ENCODE measurements at places on chromosomes 13 and 19.

DNA sequence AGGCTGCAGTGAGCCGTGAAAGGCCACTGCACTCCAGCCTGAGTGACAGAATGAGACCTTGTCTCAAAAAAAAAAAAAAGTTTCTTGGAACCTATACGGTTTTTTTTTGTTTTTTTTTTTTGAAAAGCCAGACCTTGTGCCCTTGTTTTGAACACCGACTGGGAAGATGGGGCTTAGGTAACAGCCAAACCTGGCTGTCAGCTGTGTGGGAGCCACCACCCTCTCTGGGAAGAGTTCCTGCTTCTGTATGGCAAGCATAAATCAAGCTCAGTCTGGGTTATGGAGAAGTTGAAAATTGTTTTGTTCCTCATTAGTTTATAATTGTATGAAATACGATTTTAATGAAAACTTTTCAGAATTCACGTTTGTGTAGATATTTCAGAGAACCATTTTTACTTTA, 39.5 kb downstream of the MPHOSPH8 start:
- no peak for DNase-seq

GRCh38 chr19:6047741-6048251, 62.5 kb downstream of the RFX2 start:
- no peak for DNase-seq

DNA sequence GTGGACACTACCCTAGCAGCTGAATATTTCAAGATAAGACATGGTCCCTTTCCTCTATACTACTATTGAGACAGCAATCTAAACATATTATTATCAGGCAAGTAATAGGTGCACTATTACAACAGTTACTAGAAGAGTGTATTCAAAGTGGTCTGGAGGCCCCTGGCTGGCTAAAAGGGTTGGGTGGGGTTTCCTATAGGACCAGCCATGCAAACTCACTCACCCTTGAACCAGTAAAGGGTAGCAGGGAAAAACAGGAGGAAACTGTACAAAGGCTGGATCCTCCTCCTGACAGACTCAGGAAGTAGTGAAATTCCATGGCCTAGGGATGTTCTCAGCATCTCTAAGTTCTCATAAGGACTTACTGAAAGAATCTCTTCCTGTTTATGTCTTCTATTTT, 7.7 kb downstream of the SMAD9 start:
- no peak for DNase-seq

DNA sequence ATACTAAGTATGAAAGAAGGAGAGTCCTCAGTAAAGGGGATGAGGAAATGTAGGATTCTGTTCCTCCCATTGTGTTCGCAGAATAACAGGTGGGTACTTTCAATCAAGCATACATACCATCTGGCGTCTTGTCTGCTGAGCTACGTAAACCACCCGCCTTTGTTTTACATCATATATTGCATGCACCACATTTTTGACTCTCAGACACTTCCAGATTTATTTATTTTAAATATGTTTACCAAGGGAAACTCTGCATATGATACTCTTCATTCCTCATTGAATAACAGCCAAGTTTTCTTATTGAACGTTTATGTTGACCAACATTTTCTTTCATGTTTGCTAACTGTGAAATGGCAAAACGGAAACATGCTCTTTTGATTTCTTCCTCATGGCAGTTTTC, 174.1 kb downstream of the FGF14 start:
- DNase-seq: no peak

DNA sequence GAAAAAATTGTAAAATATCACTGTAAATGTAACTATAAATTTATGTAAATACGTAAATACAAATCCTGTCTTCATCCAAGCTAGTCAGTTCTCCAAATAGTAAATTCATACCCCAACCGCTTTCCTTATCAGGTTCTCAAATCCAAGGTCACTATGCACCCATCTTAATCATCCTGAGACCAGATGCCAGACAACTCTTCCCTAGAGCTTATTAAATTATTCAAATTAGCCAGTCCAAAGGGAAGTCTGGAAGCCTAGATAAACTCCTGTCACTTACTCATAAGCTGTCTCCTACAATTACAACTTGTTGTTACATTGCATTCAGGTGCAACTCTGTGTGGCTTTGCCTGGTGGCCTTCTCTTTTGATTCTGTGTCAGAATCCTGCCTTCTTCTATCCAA, 836.1 kb upstream of the PCDH20 start:
- DNase-seq: no peak

DNA sequence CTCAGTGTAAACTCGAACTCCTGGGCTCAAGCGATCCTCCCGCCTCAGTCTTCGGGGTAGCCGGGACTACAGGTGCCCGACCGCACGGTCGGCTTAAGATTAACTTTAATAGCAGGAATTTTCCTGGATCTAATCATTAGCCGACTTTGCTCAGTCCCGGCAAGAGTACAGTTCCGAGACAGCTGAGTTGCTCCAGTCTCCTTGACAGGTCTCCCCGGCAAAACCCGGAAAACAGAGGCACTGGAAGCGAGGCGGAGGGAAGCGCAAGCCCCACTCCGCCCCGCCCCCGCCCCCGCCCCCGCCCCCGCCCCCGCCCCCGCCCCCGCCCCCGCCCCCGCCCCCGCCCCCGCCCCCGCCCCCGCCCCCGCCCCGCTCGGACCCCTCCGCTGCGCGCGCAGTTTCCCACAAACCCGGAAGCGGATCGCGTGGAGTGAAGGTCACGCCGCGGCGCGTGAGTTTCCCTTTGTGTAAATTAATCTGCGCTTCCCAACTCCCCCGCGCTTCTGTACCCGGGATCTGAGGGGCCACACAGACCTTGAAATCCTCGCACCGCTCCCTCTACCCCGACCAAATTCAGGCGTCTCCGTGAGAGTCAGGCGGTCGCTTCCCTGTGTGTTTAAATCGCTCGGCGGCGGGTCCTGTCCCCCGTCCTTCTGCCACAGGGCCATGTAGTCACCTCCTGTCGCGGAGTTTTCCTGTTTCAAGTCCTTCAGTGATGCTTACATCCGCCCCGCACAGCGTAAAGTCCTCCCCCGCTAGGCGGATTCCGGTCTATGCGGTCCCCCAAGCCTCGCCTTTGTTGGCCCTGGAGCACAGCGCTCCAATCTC, at the start of gene ZNF480:
ZNF480 (plus strand) TSS at position 397 of the 828 bp plus-strand sequence. CDS start 3,244 bp downstream, outside the sequence.
- peak; percentile 72 for DNase-seq

GRCh38 chr13:74891610-74892009, 590.4 kb downstream of the TBC1D4 start:
- DNase-seq: peak; percentile 46

DNA sequence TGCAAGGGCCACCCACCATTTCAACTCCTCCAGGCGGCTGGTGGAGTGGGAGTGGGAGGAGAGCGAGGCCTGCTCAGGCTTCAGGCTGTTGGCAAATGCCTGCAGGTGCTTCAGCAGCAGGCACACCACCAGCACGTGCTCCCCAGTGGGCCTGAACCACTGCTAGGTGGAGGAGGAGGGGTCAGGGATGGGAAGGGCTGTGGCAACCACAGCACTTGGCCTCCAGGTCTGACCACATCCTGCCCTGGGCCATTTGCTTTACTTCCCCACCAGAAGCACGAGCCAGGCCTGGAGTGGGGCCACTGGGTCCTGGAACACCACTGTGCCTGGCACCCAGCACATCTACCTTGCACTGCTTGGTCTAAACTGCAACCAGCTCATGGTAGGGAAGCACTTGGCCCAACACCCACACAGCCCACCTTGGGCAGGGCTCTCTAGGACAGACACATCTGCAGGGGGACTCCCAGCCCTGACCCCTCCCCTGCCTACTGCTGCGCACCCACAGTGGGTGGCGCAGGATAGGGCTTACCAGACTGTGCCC, 26.2 kb downstream of the TUBA3C start:
- no peak for DNase-seq

DNA sequence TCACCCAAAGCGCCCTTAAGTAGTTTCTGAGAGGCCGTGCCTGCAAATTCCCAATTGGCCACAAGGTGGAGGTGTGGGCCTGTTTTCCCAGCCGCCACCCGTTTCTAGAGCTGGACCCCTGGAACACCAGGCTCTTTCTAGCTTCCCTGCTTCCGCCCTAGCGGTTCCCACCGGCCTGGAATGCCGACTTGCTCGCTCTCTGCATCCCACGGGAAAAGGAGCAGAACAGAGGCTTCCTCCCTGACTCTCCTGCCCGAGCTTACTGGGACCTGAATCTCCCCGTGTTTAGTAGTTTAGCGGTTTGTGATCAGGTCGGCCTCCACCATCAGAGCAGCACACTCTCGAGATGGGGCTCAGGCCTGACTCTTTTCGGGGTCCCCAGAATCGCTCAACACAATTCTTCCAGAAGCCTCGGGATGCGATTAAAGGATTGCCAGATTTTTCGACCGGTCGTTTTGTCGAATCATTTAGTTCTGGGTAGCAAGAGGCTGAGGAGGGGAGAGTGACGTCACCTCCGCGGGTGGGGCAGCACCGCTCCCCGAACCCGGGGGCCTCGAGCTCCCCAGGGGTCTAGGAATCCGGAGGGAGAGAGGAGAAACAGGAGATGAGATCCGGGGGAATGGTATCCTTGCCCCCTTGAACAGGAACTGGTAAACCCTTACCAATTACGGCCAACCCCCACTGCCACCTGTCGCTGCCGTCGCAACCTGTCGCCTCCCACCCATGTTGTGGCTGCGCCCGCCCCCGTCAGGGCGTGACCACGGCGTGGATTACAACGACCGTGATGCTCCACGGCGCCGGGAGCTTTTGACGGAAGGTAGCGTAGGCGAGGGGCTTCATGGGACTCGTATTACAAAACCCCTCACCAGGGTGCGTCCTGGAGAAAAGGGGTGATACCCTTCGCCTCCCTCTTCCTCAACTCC, 8.0 kb downstream of the NAPSA start:
- DNase-seq: no peak

- DNase-seq: no peak
Observed at GRCh38 chr13:101204270-101205020, 211.9 kb downstream of the NALCN start.

GRCh38 chr13:32039056-32039455, 7.5 kb downstream of the FRY start:
- no peak for DNase-seq

DNA sequence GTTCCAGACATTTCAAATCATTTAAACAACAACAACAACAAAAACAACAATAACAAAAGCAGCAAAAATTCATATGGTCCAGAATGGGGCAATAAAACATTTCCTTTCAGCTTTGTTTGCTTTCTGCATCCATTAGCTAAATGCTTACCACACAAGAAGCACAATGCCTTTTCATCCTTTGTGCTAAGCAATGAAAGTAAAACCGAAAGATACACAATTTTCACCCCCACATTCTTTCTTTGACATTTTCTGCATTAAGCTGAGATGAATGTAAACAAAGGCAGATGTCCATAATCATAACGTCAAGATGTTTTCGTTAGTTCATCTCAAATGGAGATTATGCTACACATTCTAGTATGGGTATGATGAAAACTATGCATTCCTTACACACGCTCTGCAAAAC, 568.5 kb downstream of the SLITRK6 start:
- no peak for DNase-seq

DNA sequence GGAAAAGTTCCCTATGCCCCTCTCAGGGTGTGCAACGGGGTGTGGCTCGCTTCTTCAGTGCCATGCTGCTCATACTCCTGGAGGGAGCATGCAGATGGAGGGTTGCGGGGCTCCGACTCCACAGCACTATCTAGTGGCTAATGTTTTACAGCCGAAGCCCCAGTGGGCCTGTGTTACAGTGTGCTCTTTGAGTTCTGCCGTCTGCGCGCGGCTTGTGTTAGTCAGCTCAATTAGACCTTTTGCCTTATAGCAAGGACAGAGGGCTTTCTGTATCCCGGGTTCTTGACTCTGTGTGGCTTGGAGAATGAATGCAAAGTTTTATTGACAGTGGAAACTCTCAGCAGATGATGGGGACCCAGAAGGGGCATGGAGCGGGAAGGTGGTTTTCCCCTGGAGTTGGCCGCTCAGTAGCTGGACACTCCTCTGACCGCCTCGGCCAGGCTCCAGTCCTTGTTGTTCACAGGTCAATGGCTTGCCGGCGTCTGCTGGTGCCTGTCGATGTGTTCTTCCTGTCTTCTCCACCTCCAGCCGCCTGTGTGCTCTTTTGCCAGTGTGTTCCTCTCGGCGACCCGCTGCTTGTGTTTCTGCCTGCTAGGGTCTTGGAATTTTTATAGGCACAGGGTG, 383.4 kb downstream of the LMO7 start:
- DNase-seq: no peak

DNA sequence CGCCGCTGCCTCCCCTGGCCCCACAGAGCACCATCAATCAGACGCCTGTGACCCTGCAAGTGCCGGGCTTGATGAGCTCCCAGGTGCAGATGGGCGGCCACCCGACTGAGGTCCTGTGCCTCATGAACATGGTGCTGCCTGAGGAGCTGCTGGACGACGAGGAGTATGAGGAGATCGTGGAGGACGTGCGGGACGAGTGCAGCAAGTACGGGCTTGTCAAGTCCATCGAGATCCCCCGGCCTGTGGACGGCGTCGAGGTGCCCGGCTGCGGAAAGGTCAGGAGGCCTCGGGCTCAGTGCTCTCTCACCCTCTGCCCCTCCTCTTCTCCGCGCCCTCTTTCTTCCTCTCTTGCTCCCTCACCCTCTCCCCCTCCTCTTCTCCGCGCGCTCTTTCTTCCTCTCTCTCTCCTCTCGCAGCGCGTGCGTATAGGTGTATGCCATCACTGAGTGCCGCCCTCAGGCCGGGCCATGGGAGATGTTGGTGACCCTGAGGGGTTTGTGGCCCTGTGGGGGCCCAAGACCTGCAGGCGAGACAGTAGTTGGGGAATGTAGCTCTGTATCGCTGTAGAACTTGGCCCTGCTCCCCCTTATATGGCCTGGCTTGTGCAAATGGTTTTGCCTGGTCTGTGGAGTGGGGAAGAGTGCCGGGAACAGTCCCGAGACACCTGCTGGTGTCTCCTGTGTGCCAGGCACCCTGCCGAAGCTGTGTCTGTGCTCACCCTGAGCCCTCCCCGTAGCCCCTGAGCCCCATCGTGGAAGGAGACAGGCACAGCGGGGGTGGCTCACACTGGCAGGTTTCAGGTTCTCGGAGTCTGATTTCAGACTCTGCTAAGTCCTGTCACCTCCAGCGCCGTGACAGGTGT, 5.4 kb upstream of the EPN1 start:
- DNase-seq: no peak

DNA sequence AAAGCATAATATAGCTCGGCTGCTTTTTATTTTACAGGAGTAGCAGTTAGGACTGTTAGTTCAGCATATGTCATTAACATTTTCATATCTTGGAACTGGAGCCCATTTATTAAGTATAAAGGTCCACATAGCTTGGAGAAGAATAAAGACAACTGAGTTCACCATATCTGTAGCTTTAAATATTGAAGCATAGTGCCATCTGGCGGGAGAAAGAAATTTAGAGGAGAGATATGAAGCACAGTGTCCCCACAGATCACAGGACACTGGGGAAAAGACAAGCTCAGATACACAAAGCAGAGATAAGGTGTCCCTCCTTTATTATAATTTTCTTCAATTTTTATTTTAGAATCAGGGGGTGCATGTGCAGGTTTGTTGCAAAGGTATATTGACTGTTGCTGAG, 104.7 kb upstream of the FREM2 start:
- no peak for DNase-seq

DNA sequence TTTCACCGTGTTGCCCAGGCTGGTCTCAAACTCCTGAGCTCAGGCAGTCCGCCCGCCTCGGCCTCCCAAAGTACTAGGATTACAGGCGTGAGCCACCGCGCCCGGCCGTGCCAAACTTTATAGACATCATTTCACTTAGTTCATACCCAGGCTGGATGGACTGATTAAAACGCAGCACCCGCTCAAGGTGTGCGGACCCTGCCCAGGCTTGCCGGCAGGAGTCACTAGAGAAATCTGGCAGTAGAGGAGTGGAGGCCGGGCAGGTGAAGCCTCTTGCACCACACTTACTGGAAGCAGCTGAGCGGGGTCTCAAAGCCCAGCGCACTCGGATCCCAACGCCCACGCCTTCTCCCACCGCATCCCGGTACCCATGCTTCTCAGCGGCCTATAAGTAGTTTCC, 11.4 kb downstream of the PTGIR start:
- no peak for DNase-seq

Data from epithelial cell of proximal tubule (primary cell).